ENCODE measurements at places on chromosomes 1 and 21.

DNA sequence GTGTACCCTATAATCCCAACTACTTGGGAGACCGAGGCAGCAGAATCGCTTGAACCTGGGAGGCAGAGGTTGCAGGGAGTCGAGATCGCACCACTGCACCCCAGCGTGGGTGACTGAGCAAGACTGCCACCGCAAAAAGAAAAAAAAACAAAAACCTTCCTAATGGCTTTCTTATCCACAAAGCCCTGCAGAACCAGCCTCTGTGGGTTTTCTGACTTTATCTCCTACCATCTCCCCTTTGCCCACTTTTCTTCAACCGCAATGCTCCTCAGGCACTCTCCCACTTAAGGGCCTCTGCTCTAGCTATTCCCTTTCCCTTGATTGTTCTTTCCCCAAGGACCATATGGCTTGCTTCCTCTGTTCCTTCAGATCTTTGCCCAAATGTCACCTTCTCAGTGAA lies 67.9 kb upstream of the PUM1 start:
- no peak for DNase-seq

DNA sequence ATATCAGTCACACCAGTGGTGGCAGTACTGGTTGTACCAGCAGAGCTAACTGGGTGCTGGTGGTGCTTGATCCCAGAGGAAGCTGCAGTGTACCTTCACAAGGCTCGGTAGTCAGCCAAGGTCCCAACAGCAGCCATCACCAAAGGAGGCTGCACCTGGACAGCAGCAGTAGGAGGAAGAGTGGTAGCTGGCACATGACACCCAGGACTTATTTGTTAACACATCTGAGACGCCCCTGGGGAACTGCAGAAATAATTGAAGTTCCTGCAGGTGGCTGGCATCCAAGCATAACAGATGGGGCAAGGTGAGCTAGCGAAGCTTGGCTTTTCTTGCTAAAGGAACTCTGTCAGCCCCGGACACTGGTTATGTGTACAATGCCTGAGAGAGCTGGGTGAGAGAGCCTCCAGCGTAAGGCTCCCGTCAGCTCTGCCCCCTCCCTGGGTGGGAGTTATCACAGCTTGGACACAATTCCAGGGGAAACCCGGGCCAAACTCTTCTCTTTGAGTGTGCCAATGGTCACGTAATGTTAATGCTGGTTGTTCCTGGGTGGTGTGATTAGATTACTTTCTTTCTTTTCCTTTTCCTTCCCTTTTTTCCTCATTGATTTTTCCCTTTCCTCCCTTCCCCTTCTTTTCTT lies 29.1 kb upstream of the PARP1 start:
- peak; percentile 92 for DNase-seq

DNA sequence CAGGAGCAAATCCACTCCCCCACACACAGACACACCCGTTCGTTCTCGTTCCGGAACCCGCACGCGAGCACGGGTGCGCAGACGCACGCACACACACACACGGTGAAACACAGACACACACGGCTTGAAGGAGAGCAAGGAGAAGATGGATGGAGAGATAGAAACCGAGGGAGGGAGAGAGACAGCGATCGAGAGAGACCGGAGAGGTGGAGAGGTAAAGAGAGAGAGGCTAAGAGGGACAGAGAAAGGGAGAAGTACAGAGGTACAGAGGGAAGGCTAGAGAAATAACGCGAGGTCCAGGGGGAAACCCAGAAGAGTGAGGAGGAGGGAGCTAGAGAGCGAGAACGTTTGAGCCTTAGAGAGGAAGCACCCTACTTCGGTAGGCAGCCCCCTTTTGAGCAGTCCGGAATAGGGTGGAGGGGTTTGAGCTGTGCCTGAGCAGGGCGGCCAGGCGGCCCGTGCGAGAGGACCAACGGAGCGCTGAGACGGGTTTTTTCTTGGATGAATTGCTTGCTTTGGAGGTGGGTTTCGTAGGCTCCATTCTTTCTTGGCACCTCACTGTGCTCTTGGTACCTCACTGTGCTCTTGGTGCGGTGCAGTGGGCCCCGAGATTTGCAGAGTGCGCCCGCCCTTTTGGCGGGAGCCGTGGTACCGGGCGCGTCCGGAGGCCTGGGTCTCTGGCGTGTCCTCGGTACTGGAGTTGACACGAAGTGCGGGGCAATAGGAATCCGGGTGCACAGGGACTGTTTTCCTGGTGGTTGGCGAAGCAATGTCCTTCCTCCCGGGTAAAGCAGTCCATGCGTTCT lies 88.4 kb upstream of the RHOU start:
- DNase-seq = peak; percentile 52

DNA sequence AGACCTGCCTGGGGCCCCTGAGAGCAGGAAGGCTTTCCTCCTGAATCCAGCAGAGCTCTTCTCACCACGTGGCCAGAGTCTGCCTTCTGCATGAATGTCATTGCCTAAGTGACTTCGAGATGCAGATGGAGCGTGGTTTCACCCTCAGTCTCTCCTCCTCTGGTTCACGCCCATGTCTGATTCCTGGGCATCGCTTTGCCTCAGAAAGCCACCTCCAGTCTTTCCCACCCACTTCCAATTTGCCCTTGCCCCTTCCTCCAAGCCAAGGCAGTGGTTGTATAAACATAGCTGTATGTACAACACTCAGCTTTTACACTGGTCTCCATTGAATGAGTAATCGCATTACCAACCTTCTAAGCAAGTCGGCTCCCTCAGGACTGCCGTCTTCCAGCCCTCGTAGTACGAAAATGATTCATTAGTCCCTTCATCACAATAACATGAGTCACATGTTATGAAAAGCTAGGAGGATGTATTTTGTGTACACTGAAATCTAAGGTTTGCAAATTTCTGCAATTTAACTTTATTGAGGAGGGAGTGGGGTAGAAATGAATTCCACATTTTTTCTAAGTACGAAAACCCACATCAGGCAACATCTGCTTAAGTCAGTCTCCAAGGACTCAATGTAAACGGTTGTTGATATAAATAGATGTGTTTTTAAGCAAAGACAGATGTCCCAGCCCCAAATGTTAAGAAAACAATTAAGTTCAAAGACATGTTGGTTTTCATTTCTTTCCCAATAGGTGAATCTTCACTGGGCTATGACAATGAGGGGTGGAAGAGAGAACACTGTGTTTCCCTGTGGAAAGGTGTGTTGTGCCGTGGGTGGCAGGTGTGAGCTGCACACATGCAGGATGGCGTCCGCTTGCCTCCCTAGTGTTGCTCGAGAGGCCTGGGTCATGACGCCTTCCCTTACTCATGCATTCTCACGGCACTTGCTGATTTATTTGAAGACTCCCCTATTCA lies 32.3 kb upstream of the ETS2 start:
- no peak for DNase-seq

GRCh38 chr1:205989786-205990185 lies 13.4 kb downstream of the RAB7B start:
- no peak for DNase-seq

- peak; percentile 59 for DNase-seq
These were observed 31.1 kb upstream of the SRP9 start for GRCh38 chr1:225746361-225747179.

DNA sequence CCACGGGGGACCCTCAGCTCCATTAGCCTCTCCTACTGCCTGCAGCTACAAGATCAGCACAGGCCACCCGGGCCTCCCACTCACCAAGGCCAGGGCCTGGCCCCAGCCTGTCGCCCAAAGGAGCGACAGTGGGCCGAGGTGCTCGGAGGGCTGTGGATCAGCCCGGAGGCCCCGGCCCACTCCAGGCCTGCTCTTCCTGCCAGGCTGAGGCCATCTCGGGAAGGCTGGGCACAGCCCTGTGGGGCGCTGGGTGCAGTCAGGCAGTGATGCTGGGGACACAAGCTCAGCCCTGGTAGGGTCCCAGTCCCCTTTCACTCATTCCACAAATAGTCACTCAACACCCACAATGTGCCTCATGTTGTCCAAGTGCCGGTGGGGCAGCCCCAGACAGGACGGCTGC lies 58.8 kb downstream of the CASZ1 start:
- DNase-seq = no peak

GRCh38 chr1:74620242-74620641 lies 53.4 kb downstream of the ERICH3 start:
- peak; percentile 25 for DNase-seq

DNA sequence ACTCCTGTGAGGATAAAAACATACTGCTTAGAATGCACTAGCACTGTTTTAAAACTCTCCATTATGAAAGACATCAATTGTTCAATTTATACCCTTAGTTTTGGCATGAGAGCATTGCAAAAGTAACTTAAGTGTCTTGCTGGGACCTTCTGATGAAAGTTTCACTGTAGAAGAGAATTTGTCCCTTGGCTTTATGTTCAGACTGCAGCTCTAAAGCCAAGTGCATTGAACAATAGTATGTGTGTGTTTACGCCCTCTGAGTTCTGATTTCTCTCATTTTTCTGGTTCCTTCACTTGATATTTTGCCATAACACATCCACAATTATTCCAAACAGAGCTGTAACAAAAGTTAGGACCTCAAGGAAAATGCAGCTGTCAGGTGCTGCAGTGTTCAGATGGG lies 474.6 kb downstream of the DISC1 start:
- no peak for DNase-seq

GRCh38 chr1:188782220-188782841 lies 1695.3 kb downstream of the BRINP3 start:
- DNase-seq = peak; percentile 34

DNA sequence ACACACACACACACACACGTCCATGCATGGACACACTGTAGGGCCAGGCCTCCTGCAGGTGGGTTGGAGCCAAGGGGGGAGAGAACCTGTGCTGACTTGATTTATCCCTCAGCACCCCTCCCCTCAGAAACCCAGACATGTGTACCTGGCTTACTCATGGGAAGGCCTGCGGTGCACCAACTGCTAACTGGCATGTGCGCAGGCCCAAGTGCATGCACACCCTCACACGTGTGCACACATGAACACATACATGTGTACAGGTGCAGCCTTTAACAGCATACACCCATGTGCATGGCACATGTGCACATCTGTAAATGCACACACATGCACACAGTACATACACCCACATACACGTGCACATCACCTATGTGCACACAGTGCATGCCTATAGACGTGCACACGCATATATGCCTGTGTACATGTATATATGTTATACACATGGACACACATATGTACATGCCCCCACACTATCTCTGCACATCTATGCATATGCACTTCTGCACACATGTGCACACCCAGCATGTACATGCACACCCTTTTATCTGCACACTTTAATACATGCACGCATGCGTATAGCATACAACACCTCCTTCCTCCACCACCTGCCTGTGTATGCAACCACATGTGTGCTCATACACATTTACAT lies 67.5 kb downstream of the TRIM11 start:
- no peak for DNase-seq

GRCh38 chr1:161085165-161085564 lies 4.2 kb downstream of the NECTIN4 start:
- DNase-seq = no peak

DNA sequence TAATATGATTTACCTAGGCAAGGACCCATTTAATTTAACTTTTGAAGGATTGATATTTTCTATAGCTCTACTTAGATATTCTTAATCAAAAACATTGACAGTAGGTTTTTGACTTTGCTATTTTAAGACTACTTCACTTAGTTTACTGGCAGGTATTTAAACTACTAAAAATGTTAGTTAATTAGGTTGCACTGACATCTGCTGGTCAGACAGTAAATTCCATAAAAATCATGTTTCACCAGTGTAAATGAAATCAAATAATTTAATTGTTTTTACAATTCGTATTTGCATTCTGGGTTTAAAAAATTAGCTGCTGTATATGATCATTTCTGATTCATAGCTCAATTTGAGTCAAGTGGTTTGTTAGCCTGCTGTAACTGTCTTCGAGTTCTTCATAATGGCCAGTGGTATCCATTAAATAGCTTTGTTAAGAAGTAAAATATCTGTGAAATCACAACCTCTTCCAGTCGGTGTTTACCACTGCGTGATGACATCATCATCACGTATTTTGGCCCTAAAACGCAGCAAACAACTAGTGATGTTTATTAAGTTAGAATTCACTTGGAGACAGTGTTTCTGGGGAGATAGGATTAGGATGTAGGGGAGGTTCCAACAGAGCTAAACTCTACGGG lies 26.2 kb downstream of the EXTL2 start:
- peak; percentile 36 for DNase-seq

GRCh38 chr1:25140073-25140797 lies 92.1 kb downstream of the SYF2 start:
- no peak for DNase-seq

DNA sequence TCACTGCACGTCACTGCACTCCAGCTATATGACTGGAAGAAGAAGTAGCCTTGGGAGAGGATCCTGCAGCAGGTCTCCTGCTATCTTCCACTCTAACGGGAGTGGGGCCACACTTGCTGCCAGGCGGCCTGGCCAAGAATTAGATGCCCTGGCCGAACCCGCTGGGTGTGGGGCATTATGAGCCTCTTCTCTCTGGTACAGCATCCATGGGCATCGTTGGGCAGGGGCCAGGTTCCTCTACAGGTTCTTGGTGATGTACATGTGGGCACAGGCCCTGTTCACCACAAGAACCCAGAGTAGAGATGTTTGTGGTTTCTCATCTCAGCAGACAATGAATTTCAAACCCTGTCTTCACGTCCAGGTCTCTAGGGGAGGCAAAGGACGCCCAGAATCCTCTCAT lies 370.5 kb downstream of the NPHP4 start:
- DNase-seq = no peak

DNA sequence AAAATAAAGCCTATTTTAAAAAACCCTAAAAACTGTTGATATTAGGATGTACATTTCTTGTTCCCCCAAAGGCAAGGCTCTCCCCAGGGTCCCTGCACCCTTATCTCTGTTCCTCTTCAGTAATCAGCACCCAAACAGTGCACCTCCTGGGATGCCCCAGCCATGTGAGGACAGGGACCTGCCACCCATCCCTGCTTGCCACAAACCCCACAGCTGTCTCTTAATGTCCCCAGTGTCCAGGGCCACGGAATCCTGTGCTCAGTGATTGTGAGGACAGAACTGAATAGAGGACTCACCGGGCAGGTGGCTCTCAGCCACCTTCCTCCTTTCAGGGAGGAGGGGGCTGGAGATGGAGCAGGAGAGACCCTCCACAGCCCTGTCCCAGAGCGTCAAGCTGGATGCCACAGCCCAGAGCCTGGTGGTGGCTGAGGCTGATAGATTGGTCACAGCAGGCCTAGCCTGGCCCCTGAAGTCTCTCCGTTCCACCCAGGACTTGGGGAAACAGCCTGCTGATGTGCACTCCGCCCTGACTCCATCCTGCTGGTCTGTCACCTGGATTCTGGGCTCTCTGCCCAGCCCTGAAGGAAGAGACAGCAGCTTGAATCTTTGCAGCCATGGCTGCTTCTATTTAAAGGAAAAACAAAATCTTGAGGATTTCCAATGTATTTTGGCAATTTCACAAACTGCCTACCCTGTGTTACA lies 23.1 kb downstream of the RNF187 start:
- DNase-seq = no peak

- peak; percentile 82 for DNase-seq
These were observed 6.3 kb downstream of the CDKN2C start for GRCh38 chr1:50976111-50976889.
